ENCODE measurements at places on chromosomes 7 and 10.

DNA sequence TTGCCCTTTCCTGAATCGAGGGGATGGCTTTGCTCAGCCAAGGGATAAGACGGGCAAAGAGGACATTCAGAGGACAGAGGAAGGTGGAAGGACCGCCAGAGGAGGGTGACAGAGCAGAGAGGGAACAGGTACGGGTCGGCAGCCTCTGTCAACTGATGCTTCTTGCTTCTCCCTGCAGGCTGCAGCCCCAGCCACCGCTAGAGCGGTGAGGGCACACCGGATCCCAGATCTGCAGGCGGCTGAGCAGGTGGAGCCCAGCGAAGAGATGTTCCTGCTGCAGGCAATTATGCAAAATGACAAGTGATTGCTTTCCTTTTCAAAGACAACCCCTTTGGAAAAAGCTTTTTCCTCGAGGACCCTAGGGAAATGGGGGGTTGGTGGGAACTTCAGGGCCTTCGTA, 181.9 kb upstream of the ANKRD30A start:
- no peak for DNase-seq

DNA sequence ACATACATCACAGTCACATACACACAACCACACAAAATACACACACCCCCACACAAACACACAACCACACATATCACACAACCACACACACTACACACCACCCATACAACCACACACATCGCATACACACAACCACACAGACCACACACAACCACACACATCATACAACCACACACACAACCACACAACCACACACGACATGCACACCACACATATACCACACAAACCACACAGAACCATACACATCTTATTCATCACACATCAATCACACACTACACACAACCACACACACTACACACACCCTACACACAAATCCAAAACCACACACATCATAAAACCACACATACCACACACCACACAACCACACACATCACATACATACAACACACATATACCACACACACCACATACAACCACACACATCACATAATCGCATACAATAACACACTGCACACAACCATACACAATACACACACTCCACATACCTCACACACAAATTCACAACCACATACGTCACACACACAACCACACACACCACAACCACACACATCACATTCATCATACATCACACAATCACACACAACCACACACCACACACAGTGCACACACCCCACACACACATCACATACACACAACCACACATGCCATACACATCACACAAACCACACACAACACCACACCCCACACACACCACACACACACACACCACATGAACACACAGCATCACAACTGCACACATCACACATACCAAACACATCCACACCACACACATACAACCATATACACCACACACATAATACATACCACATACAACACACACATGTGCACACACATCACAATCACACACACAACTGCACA, 30.4 kb downstream of the GPRIN2 start:
- no peak for DNase-seq

DNA sequence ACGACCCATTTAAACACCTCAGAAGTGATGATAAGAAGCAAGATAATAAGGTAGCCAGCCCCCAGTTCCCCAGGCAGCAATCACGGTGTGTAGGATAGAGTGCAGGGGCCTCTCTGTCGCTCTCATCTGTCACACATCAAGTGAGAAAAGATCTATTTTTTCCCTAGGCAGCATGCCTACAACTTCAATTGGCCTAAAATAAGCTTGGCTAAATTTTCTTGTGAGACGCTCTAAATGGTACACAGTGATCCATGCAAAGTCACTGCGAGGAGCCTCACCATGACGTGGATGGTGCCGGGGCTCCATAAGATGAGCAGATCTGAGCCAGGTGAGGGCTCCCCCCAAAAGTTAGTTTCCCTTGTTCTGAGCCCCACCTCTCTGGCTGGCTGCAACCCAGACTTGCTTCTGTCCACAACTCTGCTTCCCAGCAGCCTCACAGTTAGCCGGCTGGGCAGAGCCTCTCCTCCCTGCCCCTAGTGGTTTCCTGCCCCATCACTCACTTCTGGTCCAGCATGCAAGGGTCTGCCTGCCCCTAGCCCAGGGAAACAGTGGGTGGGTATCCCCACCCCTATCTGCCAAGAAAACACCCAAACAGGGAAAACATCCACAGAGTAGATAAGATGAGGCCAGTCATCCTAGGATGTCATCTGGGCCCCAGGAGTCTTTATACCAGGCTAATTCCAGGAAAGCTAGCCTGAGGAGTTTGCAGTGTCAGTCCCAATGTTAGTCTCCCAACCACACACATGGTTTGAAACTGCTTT, 342.1 kb downstream of the GRID1 start:
- DNase-seq, result no peak

- DNase-seq, result no peak
These were observed 7.8 kb upstream of the ZNF485 start for GRCh38 chr10:43598446-43598845.

DNA sequence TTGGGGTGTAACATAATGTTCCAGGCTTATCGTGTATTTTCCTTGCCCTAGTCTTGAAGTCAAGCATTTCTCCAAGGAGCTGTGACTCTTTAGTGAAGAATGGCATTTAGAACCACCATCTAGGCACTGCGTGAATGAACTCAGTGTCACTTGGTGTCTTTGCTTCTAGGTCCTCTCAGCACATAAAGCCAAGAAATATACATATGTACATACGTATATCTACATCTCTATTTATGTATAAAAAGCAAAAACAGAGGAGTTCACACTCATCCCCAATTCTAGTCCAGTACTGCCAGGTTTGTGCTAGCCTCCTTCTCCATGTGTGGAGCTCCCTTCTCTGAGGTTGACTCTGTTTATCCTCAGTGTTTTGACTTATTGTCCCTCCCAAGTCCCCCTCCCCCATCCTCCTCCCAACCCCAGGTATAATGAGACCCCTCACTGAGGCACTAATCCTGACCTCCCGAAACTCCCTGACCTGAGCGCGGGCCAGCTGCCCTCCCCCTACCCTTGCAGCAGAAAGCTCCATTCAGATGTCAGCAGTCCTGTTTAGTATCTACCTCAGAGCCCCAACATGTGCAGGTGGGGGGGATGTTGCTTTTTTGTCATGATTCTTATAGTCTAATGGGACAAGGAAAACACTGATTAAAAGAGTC, 61.5 kb downstream of the GDI2 start:
- DNase-seq, result no peak

- no peak for DNase-seq
These were observed 51.6 kb downstream of the TES start for GRCh38 chr7:116261904-116262303.

GRCh38 chr10:42988517-42989395, 88.1 kb upstream of the RET start:
- DNase-seq, result no peak

DNA sequence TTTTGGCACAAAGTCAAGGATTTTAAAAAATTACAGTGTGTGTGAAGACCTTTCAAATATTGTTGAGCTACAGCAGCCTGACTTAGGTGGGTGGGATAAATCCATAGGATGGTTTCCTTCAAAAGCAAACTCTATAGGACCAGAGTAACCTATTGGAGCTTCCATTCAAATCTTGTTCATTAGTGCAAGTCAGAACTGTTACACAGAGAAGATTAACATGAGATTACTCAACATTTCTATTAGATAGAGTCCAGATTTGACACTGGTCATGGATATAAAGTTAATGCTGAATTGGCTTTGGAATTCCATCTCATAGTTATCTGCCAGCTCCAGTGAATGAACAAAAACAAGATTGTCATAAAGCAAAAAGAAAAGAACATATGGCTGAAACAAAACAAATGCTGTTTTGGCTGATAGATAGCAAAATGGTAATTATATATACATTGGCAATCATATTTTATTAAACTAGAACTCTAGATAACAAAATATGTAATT, 129.6 kb upstream of the SEMA3A start:
- no peak for DNase-seq

DNA sequence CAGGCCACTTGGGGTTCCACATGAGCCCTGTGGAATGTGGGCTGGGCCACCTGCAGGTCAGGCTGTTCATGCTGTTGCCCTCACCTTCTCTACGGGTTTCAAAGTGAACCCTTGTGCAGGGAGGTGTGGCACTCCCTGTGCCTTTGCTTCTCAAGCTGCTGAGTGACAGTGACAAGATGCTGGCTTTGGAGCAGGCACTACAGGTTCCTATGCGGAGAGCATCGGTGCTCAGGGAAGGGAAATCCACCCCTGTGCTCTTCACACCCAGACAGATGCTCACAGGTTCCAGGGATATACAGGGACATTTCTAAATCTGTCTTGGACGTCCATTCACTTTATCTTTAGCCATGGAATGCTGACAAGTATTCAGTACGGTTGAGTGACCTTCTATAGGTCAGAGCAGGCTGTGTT, 1005.0 kb downstream of the LRMDA start:
- DNase-seq, result no peak

DNA sequence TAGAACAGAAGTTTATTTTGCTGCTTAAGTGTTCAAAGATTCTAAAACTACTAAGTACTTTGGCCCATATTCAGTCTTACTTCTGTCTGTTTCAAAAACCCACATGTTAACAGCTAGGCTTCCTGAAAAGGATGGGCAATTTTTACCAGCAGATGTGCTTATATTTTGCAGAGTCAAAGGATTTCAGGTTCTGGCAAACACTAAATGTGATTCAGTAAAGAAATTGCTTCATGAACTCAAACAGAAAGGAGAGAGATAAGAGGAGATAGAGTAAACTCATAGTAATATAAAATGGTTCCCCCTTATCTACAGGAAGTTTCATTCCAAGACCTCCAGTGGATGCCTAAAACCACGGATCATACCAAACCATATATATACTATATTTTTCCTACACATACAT, 248.5 kb downstream of the AGMO start:
- no peak for DNase-seq

DNA sequence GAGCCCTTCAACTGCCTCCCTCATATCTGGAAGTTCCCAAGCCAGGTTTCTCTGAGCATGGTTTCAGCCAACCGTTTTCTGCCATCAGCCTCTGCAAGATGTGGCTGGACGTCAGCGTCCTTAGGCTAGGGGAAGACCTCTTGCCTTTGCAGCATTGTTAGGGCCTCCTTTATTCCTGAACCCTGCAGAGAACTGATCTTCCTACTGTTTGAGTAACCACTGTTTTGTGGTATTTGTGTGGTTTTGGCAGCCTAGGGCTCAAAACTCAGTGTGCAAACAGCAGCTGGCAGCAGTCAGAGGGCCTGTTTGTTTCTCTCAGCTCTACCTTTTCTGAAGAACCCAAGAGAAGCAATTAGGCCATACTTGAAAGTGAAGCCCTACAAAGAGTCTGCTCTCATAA, 83.4 kb upstream of the SEMA3E start:
- no peak for DNase-seq

- no peak for DNase-seq
These were observed 91.2 kb upstream of the PITRM1 start for GRCh38 chr10:3263747-3264146.

Data from activated naive CD4-positive, alpha-beta T cell (primary cell).